ENCODE measurements at places on chromosomes 7 and 10. TPM values are rescaled to one million over a fixed set of nuclear protein-coding genes. Genes with fewer than 3 reads are reported as not detected.

DNA sequence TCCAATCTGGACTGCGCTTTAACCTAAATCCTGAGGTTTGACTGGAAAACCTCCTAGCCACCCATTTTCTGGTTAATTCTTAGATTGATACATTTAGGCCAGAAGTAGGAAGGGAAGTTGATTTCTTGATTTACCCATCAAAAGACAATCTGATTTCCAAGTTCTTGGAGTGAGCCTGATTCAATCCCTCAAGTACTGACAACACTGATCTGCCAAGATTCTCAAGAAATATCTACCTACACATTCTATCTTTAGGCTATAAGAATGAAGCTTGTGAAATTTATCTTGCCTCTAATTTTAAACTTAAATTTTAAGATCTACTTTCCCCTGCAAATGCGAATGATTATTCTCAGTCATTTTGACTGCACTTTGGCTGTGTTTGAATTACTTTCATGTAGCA is 5.9 kb downstream of the TAS2R16 start:
- DNase-seq, result no peak

- no peak for DNase-seq
These were observed 50.7 kb downstream of the GDI2 start for GRCh38 chr10:5762531-5762930.

- no peak for DNase-seq
These were observed 355.9 kb downstream of the KCNMA1 start for GRCh38 chr10:77281719-77282118.

GRCh38 chr7:36677769-36678437 is 46.4 kb downstream of the AOAH start:
- DNase-seq, result no peak

DNA sequence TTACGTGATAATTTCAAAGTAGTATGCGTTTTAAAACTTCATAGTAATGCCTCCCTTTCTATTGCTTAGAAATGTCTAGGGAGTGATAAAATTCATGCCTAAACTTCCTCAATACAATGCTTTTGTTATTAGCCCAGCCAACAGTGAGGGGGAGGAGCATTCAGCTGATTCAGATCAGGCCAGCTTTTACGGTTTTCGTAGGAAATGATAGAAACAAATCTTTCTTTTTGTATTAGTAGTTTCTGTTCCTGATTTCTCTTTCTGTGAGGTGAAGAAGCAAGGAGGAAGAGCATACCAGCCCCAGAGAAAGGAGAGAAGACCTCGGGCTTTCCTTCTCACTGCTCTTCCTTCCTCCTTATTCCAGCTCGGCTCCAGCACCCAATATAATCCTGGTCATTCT is 35.2 kb upstream of the ITPRID1 start:
- DNase-seq, result no peak

DNA sequence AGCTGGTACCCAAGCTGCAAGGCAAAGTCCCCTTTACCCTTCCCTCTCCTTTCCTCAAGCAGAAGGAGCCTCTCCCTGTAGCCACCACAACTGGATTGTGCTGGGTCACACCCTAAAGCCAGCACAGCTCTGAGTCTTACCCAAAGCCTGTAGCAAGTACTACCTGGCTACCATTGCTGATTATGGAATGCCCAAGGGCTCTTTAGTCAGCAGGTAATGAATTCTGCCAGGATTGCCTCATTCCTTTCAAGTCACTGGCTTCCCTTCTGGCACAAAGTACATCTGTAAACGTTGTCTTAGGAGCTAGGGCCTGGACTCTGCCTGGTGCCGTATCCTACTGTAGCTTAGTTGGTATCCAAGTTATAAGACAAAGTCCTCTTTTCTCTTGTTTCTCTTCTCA is 52.0 kb downstream of the FAS start:
- DNase-seq, result no peak

GRCh38 chr10:77873536-77874380 is 52.8 kb downstream of the DLG5 start:
- no peak for DNase-seq

DNA sequence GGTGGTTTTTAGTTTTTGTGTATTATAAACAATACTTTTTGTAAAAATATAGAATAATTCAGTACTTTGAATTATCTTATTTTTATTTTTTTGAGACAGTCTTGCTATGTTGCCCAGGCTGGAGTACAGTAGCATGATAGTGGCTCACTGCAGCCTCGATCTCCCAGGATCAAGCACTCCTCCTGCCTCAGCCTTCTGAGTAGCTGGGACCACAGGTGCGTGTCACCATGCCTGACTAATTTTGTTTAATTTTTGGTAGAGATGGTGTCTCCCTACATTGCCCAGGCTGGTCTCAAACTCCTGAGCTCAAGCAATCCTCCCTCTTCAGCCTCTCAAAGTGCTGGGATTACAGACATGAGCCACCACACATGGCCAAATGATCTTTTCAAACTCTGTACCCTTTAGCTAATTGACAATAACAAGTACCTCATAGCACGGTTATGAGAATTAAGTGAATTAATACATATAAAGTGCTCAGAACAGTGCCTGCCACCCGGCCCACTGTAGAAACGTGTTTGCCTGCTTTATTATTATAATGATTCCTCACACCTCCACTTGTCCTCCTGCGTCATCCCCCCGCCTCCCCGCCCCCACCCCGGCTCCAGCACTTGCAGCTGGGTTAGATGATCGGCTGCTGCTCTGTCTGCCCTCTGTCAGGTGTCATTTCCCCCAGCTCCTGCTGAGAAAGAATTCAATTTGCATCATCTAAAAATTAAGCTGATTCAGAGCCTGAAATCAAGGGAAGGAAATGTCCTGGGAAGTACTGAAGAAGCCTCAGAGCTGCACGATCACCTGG is 53.6 kb upstream of the NRF1 start:
- DNase-seq, result no peak

GRCh38 chr7:31443457-31443856 is 70.4 kb upstream of the ITPRID1 start:
- DNase-seq, result no peak

- DNase-seq, result no peak
These were observed 402.2 kb downstream of the DNAJB6 start for GRCh38 chr7:157739031-157739430.

DNA sequence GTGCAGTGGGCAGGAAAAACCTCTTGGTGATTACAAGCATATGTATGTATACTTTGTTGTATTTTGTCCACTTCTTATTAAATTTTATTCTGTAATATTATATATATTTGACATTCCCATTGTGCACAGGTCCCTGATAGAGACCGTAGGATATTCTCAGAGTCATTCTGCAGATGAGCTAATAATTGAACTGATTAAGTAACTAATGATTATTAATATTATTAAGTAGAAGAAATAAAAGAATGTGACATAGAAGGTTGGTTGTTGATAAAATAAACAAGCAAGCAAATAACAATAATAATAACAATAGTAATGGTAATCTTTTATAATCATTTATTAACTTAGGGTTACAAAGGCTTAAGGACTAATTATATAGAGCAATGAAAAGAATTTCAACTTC is 780.6 kb upstream of the ZWINT start:
- DNase-seq, result no peak

GRCh38 chr7:12239806-12240205 is 28.7 kb downstream of the TMEM106B start:
- no peak for DNase-seq

- no peak for DNase-seq
These were observed 47.8 kb upstream of the CALCR start for GRCh38 chr7:93622036-93623033.

- DNase-seq, result no peak
These were observed 432.6 kb downstream of the TNS3 start for GRCh38 chr7:47149208-47149839.

- DNase-seq, result no peak
These were observed 101.0 kb downstream of the SVIL start for GRCh38 chr10:29533696-29534285.

DNA sequence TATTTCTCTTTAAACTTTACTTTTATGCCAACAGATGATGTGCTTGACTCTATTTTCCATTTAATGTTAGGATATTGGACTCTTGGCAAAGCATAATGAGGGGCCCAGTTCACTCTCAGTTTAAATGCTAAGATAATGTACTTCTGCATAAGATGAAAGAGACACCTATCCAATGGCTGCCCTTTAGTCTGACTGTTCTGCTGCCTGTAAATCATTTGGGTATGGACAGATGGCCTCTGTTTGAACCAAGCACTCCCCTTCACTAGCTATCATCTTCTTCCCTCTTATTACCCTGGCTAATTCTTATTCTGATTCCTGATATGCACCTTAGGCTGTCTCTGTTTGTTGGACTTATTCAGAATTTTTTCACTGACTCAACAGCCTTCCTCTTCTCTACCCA is 72.1 kb downstream of the SEM1 start:
- no peak for DNase-seq

DNA sequence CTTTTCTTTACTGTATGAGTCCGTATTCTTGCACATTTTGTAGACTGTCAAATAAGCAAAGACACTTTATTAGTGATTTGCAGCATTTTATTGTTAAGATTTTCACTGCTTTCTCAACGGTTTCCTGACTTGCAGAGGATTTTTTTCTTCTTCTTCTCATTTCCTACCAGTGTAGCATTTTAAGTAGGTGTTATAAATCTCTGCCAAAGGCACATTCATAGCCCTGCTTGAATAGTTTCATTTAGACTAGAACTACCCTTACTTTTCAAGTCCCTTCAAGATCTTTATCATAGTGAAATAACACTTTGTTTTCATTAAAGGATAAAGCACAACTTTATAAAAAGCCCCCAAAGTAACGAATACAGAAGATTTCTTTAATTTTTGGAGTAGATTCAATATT is 271.4 kb downstream of the TSPAN12 start:
- DNase-seq, result no peak

DNA sequence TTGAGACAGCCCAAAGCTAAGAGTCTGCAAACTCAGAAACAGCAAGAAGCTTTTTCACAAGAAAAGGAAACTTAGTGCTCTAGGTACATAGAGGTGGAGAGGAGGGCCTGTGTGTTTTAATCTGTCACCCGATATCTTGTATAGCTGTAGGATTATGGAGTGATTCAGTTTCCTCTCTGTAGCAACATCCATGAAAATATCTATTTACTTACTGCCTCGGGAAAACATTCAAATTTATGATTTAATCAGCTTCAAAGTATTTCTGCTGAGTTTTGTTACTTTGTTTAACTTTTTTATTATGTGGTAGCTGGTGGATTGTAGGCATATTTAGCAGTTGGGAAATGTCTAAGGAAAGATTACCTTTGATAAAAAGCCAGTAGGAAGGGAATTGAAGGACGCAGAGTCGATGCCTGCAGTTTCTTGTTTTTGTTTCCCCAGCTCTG is 292.0 kb downstream of the CCDC3 start:
- DNase-seq, result no peak

GRCh38 chr7:111184987-111185386 is 94.1 kb downstream of the LRRN3 start:
- DNase-seq, result no peak

DNA sequence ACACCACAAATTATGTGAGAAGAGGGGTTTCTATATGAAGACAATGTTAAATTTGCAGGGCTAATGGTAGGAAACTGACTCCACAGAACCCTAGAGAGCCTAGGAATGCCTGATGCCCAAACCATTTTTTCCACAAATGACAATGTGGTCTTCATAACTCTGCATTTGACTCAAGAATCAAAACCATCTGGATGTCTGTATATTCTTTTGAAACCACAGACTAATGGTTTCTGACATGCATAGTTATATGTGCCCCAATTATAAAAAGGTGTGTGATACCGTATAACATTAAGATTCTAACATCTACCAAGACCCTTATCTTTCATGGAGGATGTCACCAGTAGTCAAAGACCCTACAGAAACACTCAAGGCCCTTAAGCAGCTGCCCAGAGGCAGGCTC is 20.3 kb downstream of the SEC61G start:
- DNase-seq, result no peak

DNA sequence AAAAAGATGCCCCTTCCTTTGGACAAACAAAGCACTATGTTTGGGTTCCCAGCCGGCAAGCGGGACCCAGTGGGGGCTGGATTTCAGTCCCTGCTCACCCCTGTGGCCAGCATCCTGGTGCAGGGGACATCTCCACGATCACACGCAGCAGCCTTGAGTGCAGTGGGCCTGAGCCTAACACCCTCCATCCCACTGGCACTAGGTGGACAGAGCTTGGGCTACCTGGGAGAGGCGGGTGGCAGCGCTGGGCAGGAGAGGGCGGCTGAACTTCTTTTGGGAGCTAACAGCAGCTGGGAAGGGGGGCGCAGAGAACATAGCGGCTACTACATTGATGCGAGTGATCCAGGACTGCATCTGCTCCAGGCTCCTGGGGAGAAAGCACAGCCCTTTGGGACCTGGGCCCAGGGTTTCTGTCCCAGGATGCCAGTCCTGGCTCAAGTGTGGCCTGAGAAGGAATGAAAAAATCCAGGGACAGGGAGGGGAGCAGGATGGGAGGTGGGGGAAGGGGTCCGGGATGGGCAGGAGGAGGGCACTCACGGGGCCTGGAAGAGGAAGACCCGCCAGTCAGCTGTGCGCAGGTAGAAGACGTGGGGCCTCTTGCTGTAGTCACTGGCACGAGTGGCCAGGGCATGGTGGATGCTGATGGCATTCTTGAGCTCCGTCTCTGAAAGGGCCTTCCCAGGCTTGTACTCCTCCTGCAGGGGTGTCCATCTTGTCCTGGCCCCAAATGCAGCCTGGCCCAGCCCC is 9.0 kb downstream of the NFKB2 start:
- no peak for DNase-seq

DNA sequence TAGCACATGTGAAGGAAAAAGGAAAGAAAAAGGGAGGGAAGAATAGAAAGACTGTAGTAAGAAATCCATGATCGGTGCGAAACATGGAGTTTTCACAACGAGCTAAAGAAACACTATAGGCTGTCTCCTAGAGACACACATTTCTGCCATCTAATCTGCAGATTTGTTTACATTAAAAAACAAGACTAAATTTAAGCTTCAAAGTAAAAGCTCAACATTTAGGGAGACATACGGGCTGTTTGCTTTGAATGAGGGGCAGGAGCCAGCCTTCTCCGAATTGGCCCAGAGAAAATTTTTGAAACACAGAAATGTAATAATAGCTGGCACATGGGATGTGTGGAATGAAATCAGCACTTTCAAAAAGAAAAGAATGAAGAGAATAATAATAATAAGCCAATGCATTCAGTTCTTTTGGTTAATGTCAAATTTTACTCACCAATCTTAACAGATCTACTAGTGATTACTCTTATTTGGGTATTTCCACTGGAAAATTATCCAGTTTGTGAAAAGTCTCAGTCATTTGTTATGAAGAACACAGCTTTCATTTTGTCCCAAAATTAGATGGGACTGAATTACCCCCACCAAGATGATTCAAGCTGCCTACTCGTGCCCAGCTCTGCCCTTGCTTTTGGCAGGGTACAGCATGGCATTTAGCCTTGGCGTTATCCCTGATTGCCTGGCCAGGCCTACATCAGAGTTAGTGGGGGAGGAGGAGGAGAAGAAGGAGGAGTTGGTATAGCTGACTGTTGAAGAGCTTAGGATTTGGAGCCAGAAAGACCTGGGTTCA is 47.1 kb downstream of the MTURN start:
- DNase-seq, result no peak

- DNase-seq, result no peak
These were observed 575.1 kb downstream of the PARD3 start for GRCh38 chr10:34240039-34240438.

GRCh38 chr10:11646450-11646849 is 35.0 kb upstream of the USP6NL start:
- DNase-seq, result no peak

The CYP2E1 gene
- total RNA-seq, result 0.62 TPM

The TMEM236 gene
- 11.6 TPM for total RNA-seq

The HYAL4 gene
- 0.21 TPM for total RNA-seq

The GHRHR gene
- total RNA-seq, result not detected

The WASHC2A gene
- total RNA-seq, result 42.1 TPM

The ADAM8 gene
- 7.1 TPM for total RNA-seq

The NACAD gene
- 7.3 TPM for total RNA-seq

The AP3M1 gene
- 48.0 TPM for total RNA-seq

The SLC26A3 gene
- 4.7 TPM for total RNA-seq

Measured in type B pancreatic cell (in vitro differentiated cells).